ENCODE measurements at places on chromosomes 2 and 18. TPM values are rescaled to one million over a fixed set of nuclear protein-coding genes. Genes with fewer than 3 reads are reported as not detected.
A peak's percentile ranks its signal among the peaks of the same experiment; 100 is the strongest.

DNA sequence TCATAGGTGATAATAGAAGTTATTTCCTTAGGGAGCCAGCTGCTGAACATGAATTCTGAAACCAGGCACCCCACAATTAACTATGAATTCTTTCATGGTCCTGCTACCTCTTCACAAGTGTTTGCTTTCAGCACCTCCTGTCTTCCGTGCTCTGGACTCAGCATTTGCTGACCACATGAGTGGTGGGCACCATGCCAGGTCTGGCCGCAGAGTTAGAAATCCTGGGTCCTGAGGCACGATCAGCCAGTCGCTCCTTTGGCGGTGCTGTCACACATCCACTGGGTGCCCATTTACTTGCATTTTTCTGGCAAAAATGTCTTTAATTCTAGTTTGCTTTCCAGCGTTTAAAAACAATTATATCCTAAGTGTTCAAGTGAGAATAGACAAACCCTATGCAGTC lies 196.4 kb upstream of the PXDN start:
- no peak for DNase-seq

DNA sequence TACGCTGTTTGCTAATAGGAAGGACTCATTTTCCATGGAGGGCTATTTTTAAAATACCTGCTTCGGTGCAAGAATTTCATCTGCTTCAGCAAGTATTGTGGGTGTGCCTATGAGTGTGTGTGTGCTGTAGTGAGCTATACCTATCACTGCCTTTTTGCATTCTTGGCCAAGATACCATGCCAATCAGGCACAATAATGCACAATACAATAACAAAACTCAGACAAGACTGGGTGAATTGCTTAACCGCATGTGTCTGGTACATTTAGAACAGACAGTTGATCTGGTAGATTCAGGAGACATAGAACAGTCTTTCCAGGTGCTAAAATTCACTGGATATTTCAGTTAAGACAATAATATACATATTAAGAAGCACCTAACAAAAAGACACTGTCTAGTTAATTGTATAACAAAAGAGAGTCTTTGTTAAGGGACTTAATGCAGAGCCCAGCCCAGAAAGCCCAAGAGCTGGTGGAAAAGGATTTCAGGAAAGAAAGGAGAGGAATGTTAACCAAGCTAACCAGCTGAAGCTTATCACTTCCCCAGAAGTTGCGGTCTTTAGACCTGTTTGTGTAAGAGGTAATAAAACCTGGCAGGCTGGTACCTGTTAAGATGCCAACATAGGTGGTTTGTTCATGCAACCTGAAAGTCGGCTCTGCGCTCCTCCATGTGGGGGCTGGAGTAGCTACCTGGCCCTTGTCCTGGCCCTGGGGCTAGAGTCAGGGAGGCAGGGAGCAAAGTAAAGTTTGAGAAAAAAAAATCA lies 153.3 kb upstream of the RBMS1 start:
- DNase-seq, result peak; percentile 77

DNA sequence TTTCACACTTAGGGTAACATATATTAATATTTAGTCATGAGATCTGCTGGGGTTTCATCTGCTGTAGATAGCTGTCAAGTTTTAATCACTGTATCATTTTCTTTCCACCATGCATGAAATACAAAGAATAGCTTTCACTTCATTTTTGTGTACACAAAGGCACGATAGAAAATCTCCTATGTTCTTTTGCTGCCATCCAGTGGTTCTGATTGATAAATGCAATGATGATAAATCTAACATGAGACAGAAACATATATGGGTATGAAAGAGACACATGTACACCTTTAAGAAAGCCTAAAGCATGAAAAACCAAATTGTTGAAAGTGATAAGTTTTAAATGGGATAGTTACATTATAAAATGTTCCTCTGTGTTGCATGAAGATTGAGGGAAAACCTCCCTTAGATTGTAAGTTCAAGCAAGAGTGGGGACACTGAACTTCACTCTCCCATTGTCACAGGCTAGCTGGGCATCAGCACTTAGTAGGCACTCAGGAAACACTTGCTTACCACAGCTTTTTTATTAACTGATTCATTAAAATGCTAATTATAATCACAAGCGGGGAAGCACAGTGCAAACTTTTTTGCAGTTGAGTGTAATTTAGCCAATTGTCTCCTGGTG lies 31.2 kb downstream of the C1D start:
- no peak for DNase-seq

GRCh38 chr2:122652670-122653069 lies 897.2 kb downstream of the TSN start:
- no peak for DNase-seq

- peak; percentile 40 for DNase-seq
Measured at GRCh38 chr2:26245231-26245732, 543 bp downstream of the HADHB start.

DNA sequence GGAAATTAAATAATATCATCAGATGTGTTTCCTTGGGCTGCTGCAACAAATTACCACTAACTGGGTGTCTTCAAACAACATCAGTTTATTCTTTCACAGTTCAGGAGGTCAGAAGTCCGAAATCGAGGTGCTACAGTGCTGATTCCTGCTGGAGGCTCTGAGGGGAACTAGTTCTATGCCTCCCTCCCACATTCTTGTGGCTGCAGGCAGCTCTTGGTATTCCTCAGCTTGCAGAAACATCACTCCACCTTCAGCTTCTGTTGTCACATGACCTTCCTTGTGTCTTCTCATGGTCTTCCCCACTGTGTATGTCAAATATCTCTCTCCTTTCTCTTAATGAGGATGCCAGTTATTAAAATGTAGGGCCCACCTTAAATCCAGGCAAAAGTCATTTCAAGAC lies 29.3 kb upstream of the DCC start:
- no peak for DNase-seq

- DNase-seq, result no peak
Measured at GRCh38 chr18:47110492-47111274, 39.6 kb downstream of the HDHD2 start.

GRCh38 chr18:4384932-4385331 lies 70.2 kb downstream of the DLGAP1 start:
- DNase-seq, result no peak

GRCh38 chr18:3451989-3452749 lies 2.2 kb downstream of the TGIF1 start:
- DNase-seq, result peak; percentile 62

- DNase-seq, result no peak
Measured at GRCh38 chr2:228023619-228024018, 152.2 kb downstream of the DAW1 start.

MRO gene
- 0.10 TPM for total RNA-seq

ABCG5 gene
- not detected for total RNA-seq

RGPD4 gene
- not detected for total RNA-seq

PMAIP1 gene
- 11.8 TPM for total RNA-seq

All from lower leg skin (tissue), 4 donors.